Kidney (tissue), 22 donors: ENCODE measurements at places on chromosomes 7 and 10. TPM values are rescaled to one million over a fixed set of nuclear protein-coding genes. Genes with fewer than 3 reads are reported as not detected.

GRCh38 chr7:94400643-94401427 is 6.1 kb downstream of the COL1A2 start:
- peaks cover 4% of the 10 kb centered on the region for H3K36me3 ChIP-seq
- H3K4me3 ChIP-seq: no peak overlapping the region

DNA sequence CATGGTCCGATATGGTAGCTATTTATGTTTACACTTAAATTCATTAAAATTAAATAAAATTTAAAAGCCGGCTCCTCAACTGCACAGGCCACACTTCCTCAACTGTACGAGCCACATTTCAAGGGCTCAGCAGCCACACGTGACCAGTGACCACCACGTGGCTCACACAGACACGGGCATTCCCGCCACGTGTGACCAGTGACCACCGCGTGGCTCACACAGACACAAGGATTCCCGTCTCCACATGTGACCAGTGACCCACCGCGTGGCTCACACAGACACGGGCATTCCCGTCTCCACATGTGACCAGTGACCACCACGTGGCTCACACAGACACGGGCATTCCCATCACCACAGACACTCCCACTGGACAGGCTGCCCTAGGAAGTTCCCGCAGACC is 91.3 kb downstream of the PDGFA start:
- DNase-seq: no peak
- H3K27ac ChIP-seq: no peak overlapping the region
- H3K36me3 ChIP-seq: no peaks in the 10 kb centered on the region
- no peaks in the 10 kb centered on the region for H3K4me1 ChIP-seq

- DNase-seq: no peak
- H3K4me3 ChIP-seq: no peak overlapping the region
- H3K36me3 ChIP-seq: no peaks in the 10 kb centered on the region
- H3K27ac ChIP-seq: no peak overlapping the region
- H3K4me1 ChIP-seq: no peaks in the 10 kb centered on the region
Measured at GRCh38 chr10:88211230-88211629, 347.8 kb downstream of the PTEN start.

The ADCYAP1R1 gene
- not detected for total RNA-seq

The GNGT1 gene
- total RNA-seq: 0.35 TPM

DNA sequence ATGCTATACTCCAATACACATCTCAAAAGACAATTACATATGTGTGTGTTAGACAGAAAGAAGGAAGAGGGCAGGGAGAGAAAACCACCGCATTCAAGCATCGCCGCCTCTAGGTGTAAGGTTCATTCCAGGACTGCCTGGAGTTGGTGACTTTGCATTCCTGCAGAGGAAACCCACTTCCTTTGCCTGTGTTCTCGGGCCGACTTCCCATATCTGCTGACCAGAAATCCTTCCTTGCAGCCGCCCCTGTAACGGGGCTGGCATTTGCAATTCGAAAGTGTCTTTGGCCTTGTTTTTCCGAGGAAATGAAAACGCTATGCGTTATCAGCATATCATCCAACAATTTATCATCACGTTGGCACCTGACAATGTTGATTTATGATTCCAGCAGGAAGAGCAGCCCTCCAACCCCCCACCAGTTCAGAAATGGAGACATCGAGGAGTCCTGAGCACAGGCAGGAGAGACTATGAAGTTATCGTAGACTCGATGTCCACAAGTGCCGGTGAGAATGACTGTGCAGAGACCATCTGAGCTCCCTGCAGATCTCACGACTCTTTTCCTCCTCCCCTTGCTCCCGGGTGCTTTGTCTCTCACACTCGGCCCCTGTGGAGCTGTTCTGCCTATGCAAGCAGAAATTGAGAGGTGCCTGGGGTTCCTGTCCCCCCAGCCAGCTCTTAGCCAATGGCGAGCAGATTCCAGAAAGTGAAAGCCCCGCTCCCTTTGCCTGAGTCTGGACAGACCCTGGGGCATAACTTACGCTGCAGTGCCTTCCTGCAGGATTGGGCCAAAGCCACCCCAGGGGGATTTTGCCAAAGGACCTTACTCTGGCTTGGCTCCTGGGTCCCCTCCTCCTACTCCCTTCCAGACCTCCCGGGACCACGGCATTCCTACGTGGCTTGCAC is 68.9 kb upstream of the FOXK1 start:
- H3K4me1 ChIP-seq: peaks cover 5% of the 10 kb centered on the region
- peak; percentile 19 for DNase-seq

The STEAP1 gene
- 4.4 TPM for total RNA-seq

DNA sequence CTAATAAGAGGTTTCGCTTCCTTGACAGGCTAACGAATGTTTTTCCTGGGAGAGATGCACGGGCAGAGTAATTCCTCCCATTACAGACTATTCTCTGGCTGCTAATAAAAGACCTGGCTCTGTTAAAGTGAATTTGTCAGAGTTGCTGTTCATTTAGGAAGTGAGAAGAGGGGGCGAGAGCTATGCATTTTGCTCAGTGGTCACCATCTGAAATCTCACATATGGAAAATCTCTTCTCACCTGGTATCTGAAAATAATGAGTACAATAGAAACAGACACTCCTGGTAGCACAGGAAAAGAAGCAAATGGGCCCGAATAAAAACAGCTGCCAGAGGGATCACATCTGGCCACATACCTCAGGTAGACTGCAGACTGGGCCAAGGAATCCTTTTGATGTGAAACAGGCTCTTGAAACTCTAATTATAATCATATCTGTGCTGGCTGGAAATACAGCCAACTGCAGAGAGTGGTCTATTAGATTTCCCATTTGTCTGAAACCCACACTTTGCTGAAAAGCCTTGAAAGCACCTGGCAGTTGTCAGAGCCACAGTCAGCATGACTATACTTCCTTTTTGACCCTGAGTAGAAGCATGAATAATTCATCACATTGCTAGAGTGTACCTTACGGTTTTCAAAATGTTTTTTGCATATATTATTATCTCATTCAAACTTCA is 33.6 kb downstream of the AOAH start:
- no peaks in the 10 kb centered on the region for H3K36me3 ChIP-seq
- no peak overlapping the region for H3K27ac ChIP-seq
- H3K4me1 ChIP-seq: no peaks in the 10 kb centered on the region
- H3K4me3 ChIP-seq: no peak overlapping the region
- H3K27me3 ChIP-seq: no peaks in the 10 kb centered on the region
- DNase-seq: no peak

DNA sequence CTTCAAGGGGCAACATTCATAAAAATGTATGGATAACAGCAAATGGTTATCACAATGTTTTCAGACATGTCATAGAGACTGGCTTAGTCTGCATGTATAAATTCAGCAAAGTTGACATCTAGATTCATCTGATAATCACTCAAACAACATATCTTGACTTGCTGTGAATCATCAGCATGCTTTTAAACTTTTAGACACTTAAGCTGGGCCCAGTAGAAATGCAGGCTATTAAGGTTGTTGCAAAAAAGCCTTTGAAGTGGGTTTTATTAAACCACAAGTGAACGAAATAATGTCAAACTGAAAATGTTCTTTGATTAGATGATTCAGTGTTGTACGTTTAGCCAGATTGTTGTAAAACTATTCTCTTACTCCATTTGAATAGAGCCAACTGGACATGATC is 759.6 kb downstream of the NXPH1 start:
- no peaks in the 10 kb centered on the region for H3K27me3 ChIP-seq
- H3K4me3 ChIP-seq: no peak overlapping the region
- no peak for DNase-seq

- peak; percentile 40 for DNase-seq
- H3K27me3 ChIP-seq: no peaks in the 10 kb centered on the region
- H3K36me3 ChIP-seq: no peaks in the 10 kb centered on the region
- H3K4me1 ChIP-seq: peaks cover 6% of the 10 kb centered on the region
Measured at GRCh38 chr10:77609781-77610272, 27.8 kb downstream of the KCNMA1 start.

The LGI1 gene
- total RNA-seq: not detected

GRCh38 chr7:95396136-95397032 is at the start of gene PON3:
PON3 (minus strand) TSS chr7:95396375; CDS start chr7:95396350, 25 bp downstream.
- peak within 1 kb of the TSS; percentile 53 for H3K4me3 ChIP-seq
- H3K27ac ChIP-seq: no peak within 1 kb of the TSS
- peak; percentile 22 for DNase-seq
- H3K27me3 ChIP-seq: no peaks in the 10 kb centered on the region

- H3K4me1 ChIP-seq: no peaks in the 10 kb centered on the region
- DNase-seq: peak; percentile 52
- H3K36me3 ChIP-seq: no peaks in the 10 kb centered on the region
- no peak overlapping the region for H3K4me3 ChIP-seq
- no peaks in the 10 kb centered on the region for H3K27me3 ChIP-seq
- no peak overlapping the region for H3K27ac ChIP-seq
Measured at GRCh38 chr7:42876182-42877068, 35.4 kb downstream of the C7orf25 start.

DNA sequence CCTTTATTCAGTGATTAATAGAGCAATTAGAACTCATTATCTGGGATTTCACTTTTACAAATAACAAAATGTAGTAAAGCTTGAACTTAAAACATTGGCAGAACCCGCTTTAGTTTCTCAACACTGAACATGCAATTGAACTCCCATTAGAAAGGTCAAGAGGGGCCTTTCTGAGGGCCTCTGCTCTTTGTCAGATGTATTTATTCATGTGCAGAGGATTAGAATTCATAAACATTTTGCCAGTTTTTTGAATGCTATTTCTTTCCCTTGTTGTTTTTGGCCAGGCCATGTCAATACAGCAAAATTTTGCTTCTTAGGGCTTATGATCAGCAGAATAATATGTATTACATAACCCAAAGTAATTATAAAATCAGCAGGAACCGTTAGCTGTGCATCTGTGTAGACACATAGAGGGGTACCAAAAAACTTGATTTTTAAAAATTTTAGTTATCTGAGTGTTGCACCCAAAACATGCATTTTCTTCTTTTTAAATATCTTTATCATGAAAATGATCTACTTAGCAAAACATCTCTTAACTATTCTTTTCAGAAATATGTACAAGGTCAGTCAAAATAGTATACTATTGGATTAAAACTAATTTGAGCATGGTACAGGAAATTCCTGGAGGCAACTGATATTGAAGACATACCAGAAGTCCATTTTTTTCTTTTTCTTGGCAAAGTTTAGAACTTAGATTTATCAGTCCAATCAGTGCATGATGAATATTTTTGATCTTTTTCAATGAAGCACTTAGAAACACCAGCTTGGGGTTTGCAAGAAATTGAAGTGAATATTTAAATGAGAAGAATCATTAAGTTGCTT is 177.5 kb downstream of the TWIST1 start:
- H3K27ac ChIP-seq: no peak overlapping the region
- DNase-seq: no peak
- no peaks in the 10 kb centered on the region for H3K36me3 ChIP-seq
- H3K27me3 ChIP-seq: no peaks in the 10 kb centered on the region

GRCh38 chr10:98212196-98212595 is 55.8 kb downstream of the LOXL4 start:
- no peaks in the 10 kb centered on the region for H3K27me3 ChIP-seq
- no peak for DNase-seq
- peaks cover 5% of the 10 kb centered on the region for H3K4me1 ChIP-seq
- no peak overlapping the region for H3K4me3 ChIP-seq
- H3K36me3 ChIP-seq: peaks cover 8% of the 10 kb centered on the region
- H3K27ac ChIP-seq: no peak overlapping the region

DNA sequence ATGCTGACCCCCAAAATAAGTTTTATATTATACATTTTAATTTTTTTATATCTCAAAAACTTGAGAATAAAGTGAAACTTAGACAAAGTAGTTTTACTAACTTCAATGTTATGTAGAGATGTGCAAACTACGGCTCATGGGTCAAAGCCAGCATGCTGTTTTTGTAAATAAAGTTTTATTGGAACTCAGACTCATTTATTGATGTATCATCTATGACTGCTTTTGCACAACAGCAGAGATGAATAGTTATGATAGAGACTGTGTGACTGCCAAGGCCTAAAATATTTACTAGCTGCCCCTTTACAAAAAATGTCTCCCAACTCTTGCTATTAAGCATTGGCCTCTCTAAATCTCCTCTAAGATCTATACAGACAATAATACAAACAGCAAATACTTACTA is 12.4 kb downstream of the MTPN start:
- no peaks in the 10 kb centered on the region for H3K27me3 ChIP-seq
- no peak for DNase-seq
- H3K27ac ChIP-seq: no peak overlapping the region
- peaks cover 2% of the 10 kb centered on the region for H3K4me1 ChIP-seq

GRCh38 chr7:149714910-149715471 is 58.4 kb downstream of the ZNF467 start:
- no peak for DNase-seq
- peak overlapping the region; percentile 51 for H3K27ac ChIP-seq
- H3K36me3 ChIP-seq: no peaks in the 10 kb centered on the region
- H3K27me3 ChIP-seq: no peaks in the 10 kb centered on the region

DNA sequence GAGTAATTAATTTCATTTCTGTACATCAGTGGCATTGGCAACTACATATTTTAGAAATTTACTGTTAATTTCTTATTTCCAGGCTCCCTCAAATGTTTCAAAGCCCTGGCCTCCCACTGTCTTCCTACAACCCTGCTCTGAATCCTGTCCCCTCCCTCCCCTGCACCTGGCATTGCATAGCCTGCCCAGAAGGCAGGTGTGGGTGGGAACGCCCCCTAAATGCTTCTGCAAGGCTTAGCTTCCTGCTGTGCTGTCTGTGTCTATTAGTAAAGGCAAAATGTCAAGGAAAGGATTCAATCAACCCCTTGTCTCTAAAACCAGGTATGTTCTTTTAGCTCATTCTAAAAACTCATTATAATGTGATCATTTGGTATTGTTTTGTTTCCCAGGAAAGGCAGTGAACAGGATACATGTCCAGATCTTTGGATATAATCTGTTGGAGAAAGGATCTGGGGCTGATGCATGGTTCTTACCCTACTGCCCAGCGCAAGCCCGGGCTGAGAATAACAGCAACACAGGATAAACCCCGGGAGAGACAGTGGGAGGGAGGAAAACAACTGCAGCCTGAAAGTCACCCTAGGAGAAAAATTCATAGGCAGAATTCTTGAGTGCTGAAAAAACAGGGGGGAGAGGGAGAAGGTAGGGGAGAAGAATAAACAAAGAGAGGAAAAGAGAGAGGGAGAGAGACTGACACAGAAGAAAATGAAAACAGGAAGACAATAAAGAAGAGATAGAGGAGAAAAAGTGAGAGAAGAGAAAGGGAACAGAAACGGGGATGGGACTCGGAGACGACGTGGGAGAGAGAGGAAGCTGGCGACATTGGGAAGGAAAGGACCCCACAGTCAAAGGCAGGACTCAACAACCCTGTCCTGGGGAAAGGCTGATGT is 589 bp downstream of the ZNF488 start:
- H3K4me3 ChIP-seq: peak overlapping the region; percentile 67
- no peaks in the 10 kb centered on the region for H3K27me3 ChIP-seq
- DNase-seq: no peak
- no peak overlapping the region for H3K27ac ChIP-seq

The NYAP1 gene
- total RNA-seq: 0.41 TPM

The PLXNA4 gene
- total RNA-seq: 3.5 TPM

The PNLIPRP2 gene
- total RNA-seq: not detected

The FAM25A gene
- total RNA-seq: not detected

DNA sequence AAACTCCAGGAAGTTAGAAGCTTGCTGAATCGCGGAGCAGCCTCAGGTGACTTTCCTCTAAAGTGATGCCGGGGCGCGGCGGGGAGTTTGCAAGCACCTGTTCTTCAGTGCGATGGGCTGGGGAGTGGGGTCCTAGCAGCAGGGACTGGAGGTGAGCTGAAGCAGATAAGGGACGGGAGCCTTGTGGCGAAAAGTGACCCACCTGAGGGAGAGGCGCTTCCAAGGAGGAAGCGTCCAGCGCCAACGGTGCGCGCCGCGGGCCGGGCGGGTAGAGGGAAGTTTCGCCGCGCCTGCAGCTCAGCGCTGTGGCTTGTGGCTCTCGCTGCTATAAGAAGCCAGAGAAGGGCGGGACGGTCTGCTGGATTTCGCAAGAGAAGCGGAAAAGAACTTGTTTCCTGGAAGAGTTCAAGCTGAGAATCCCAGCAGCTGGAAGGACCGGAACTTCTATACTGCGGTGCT is at the start of gene STEAP4:
Gene STEAP4 (minus strand): TSS at position 305 of the 459 bp plus-strand sequence. CDS start 22,625 bp downstream, outside the sequence.
- H3K4me3 ChIP-seq: peak within 1 kb of the TSS; percentile 44
- peak; percentile 82 for DNase-seq
- no peaks in the 10 kb centered on the region for H3K27me3 ChIP-seq
- no peaks in the 10 kb centered on the region for H3K36me3 ChIP-seq
- no peaks in the 10 kb centered on the region for H3K4me1 ChIP-seq
